ENCODE measurements at places on chromosomes 2 and 18.

DNA sequence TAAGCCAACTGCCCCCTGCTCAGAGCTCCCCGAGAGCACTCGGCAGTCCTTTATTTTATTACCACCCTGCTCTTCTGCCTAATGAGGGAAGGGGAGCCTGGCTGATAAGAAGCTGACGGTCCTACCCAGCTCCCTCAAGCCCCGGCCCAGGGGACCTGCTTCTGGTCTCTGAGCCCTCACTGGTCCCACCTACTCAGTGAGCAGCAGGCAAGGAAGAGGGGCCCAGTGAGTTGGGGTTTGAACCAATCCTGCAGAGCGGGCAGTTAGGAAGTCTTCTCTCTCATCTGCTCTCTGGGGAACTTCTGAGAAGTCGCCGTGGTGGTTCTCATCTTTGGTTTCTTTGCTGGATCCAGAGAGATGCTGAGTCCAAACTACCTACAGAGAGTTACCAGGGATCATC, 218.9 kb downstream of the NDUFA10 start:
- no peak for DNase-seq

GRCh38 chr2:162014751-162015150, 59.3 kb downstream of the DPP4 start:
- DNase-seq = no peak

DNA sequence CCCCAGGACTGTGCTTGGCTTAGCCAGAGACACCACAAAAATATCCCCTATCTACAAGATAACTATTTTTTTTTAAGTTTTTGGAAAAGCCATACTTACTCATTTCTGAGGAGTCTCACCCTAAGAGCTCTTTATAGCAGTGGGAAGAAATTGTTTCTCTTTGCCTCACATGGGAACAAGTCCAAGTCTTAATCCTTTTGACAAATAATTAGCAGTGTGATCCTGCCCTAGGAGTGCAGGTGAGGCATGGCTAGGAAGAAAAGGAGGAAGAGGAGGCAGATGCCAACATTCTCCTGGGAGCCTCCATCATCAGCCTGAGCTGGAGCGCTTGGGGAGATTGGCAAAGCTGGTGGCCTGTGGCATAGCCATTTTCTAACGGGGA, 115.6 kb downstream of the STPG4 start:
- no peak for DNase-seq

DNA sequence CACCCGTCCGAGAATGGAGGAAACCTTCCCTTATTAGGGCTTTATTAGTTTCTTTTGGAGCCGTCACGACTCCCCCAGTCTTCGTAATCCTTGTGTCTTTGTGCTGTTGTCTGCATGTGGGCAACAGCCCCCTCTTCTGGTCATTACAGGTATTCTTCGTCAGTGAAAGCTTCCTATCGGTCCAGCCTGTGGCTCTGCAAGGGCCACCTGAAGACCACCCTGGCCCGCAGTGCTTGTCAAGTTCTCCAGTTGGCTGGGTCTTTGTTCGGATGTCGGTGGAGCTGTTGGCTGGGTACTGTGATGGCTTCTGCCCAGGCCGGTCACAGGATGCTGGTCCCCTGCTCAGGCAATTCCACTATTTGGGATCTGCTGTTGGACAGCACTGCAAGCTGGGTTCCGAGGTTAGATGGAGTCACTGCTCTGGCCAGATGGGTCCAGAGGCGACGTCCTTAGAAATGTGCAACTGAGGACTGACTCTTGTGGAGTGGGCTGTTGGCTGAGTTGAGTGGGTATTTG, 19.2 kb downstream of the E2F6 start:
- peak; percentile 13 for DNase-seq

DNA sequence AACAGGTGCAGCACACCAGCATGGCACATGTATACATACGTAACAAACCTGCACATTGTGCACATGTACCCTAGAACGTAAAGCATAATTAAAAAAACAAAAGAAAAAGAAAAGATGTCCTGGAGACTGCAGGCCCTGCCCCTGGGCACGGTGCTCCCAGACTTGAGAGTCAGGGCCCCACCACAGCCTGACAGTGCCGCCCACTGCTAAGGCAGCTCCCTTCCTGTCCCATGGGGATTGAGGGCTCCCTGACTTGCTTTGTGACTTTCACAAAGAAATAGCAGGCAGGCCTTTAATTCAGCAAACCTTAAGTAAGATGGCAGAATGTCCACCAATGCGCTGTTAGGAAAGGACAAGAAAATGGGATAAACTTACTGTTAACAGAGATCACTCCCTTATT, 116.8 kb downstream of the NDUFA10 start:
- no peak for DNase-seq

DNA sequence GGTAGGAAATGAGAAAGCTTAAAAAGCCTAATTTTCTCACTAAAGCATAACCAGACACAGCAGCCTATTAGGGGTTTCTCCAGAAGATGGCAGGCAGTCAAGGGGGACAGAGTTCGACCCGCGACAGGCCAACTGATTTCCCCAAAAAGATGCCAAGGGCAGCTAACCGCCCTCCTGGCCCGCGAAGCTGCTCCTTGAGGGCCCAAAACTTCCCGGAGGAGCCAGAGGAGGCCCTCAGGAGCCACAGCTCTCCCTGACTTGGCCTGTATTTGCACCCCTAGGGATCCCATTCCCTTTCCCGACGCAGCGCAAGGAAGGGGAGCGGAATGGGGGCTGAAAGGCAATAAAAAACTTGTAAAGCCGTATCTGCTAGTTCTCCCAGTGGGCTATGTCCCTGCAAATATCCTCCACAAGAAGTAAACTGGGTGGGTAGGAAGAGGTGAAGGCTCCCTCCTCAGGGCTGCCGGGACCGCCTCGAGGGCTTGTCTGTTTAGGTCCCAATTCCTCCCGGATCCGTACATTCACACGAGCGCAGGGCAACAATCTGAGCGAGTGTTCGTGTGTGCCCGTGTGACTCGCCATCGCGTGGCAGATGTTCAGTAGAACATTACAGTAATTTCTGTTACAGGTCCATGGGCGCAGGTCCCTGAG, 756 bp upstream of the NAGK start:
- DNase-seq = no peak

Data from activated T-helper 1 cell treated with Interleukin-2 at 50 U/mL for 16 hours (primary cell).